Activated naive CD4-positive, alpha-beta T cell treated with anti-CD3 and anti-CD28 coated beads, Interleukin-2, amount 50 U/mL, for 72 hours (primary cell): ENCODE measurements at places on chromosomes 3 and 15.

- DNase-seq: no peak
Observed at GRCh38 chr3:94036909-94037507, 8.6 kb upstream of the STX19 start.

DNA sequence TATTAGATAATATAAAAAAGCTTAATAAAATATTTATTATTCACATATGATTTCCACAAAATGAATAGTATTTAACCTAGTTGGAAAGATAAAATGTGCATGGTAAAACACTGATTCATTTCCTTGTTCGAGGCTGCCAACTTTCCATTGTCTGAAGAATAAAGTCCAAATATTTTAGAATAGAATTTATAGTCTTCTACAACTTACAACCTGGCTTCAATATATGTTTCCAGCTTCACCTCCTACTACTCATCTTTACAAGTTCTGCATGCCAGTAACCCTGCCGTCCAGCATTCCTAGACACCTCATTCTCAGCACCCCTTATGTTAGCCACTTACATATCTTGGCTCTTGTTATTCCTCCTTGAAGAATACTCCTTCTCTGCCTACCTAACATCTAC lies 244.5 kb downstream of the FGF12 start:
- no peak for DNase-seq

DNA sequence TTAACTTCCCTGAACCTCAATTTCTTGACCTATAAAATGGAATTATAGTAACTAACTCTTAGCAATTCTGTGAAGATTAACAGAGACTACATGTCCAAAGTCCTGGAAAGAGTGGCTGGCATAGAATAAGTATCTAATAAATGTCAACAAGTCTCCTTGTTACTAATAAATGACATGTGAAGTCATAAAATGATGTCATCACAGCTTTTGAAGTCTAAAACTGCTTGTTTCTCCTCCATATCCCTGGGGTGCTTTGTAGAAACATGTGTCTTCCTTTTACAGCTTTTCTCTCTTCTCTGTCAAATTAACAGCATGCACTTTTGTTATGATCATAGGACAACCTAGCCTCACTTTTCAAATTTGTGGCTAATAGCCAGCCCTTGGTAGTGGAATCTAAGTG lies 510.2 kb downstream of the NTRK3 start:
- no peak for DNase-seq

DNA sequence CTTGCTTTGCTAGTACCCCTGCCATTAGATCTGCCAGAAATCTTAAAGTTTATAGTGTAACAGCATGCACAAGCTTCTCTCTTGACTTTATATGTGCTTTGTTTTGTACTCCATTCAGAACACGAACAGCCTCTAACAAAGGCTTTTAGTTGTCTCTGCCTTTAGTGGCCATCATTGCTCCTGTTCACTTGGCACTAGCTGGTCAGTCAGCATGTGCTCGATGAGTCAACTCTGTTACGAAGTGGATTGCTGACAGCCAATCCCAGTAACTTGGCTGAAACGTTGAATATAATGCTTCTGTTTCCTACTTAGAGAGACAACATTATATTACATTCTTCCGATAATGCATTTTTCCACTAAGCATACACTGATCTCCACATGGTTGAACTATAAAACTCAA lies 349.2 kb downstream of the NAALADL2 start:
- no peak for DNase-seq

- no peak for DNase-seq
Observed at GRCh38 chr3:177193688-177194268, 3.5 kb downstream of the TBL1XR1 start.

DNA sequence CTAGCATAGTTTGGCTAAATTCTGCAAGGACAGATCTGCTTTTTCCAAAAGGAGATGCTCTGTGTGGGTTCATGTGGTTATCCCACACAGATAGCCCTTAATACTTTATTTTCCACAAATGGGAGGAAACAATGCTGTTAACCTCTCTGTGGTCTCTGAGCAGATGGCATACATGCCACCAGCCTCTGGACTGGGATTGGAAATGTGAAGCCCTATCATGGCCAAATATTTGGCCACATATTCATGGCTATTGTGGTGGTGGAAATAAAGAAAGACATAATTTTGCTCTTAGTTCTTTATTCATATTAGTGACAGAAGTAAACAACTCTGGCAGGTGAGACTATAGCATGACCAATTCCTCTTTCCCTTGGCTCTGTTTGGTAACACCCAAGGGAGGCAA lies 726.2 kb downstream of the ROBO1 start:
- DNase-seq: no peak

GRCh38 chr3:67551361-67552016 lies 102.9 kb downstream of the SUCLG2 start:
- DNase-seq: no peak
